Glutamatergic neuron (in vitro differentiated cells): ENCODE measurements at places on chromosomes 11 and 22. TPM values are rescaled to one million over a fixed set of nuclear protein-coding genes. Genes with fewer than 3 reads are reported as not detected.

C1QTNF4 gene
- total RNA-seq, result 7.0 TPM

EED gene
- 17.9 TPM for total RNA-seq

FAM118B gene
- 33.0 TPM for total RNA-seq

OR52N4 gene
- not detected for total RNA-seq

ST14 gene
- 0.12 TPM for total RNA-seq

C11orf42 gene
- total RNA-seq, result not detected

SLC22A12 gene
- total RNA-seq, result not detected

MS4A15 gene
- not detected for total RNA-seq

PI4KA gene
- 165 TPM for total RNA-seq

POU2F3 gene
- total RNA-seq, result not detected

ROM1 gene
- 1.3 TPM for total RNA-seq

NUMA1 gene
- 207 TPM for total RNA-seq

CHRM4 gene
- total RNA-seq, result 8.5 TPM
